ENCODE measurements at places on chromosomes 16 and 17.

GRCh38 chr17:76200354-76200753 is 39.9 kb downstream of the RNF157 start:
- DNase-seq: no peak

- DNase-seq: no peak
Observed at GRCh38 chr16:51430716-51431369, 279.8 kb upstream of the SALL1 start.

DNA sequence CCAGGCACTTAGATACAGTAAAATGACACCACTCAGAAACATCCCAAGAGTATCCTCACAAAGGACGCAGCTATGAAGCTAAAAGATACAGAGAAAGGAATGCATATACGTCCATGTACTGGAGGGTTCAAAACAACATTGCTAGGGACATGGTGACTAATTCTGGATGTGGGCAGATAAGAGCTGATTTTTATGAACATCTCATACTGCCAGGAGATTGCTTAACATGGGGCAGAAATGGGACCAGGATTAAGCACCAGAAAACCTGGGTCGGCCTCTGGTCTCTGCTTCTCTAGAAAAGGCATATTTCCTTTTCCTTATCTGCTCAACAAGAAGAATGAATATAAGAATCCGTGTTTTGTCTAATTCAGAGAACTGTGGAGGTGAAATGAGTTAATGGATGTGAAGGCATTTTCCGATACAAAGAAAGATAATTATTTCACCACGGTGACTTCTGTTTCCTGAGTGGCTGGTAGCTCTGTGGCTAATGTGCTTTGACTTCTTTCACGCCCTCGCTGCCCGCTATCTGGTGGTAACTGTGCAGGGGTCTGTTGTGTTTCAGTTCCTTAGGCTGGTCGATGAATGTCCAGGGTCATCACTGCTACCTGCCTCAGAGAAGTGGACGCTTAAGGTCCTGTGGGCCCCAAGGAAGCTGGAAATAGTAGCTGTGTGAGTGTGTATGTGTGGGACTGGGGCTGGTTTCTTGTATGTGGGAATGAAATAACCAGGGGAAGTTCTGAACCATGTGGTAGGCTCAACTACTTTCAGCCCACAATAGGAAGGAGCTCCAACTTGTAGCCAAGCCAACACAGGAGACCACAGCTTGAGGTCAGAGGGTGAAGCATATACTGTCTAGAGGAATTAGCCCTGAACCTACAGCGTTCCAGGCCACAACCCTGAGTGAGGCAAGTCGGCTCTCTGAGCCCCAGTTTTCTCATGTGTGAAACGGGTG is 15.8 kb upstream of the CCL5 start:
- DNase-seq: no peak

DNA sequence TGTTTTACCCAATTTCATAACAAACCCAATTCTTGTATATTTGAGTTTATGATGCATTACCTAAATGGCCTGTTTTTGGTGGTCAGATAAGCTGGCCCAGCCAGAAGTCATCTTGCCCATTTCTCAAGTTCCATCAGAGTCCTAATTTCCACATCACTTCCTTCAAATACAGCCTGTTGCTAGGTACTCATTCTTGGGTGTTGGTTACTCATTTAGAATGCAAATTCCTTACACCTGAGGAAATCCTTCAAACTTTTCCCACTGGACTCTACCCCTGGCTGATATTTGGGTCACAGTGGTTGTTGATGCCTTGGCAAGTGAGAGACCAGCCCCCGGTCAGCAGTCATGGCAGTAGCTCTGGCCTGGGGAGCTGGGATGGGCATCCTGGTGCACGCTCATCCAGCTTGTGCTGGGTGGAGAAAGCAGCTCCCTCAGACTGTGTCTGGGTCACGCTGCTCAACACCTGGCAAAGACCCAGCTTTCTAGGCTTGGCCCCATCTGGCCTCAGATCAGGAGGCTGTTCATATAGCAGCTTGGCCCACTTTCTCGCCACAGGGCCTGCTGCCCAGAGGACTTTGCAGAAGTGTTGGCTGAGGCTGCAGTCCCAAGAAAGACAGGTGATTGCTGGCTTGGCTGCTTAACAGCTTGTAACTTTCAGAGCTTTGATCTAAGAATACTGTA is 25.8 kb downstream of the WSB1 start:
- no peak for DNase-seq

GRCh38 chr16:22672830-22673210 is 141.1 kb upstream of the HS3ST2 start:
- DNase-seq: no peak

DNA sequence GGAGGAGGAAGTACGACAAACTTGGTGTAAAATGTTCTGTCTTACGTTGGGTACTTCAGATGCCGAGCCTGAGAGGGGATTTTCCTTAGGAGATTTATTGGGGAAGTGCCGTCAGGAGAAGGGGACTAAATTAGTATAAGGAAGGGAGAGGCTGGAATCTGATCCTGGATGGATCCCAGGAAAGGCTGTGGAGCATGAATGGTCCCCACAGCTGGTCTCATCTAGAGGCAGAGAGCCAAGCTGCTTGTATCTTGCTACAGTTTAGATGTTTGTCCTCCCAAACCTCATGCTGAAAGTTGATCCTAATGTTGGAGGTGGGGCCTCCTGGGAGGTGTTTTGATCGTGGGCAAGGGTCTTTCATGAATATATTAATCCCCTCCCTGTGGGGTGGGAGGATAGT is 798.4 kb upstream of the EEF2KMT start:
- DNase-seq: no peak

DNA sequence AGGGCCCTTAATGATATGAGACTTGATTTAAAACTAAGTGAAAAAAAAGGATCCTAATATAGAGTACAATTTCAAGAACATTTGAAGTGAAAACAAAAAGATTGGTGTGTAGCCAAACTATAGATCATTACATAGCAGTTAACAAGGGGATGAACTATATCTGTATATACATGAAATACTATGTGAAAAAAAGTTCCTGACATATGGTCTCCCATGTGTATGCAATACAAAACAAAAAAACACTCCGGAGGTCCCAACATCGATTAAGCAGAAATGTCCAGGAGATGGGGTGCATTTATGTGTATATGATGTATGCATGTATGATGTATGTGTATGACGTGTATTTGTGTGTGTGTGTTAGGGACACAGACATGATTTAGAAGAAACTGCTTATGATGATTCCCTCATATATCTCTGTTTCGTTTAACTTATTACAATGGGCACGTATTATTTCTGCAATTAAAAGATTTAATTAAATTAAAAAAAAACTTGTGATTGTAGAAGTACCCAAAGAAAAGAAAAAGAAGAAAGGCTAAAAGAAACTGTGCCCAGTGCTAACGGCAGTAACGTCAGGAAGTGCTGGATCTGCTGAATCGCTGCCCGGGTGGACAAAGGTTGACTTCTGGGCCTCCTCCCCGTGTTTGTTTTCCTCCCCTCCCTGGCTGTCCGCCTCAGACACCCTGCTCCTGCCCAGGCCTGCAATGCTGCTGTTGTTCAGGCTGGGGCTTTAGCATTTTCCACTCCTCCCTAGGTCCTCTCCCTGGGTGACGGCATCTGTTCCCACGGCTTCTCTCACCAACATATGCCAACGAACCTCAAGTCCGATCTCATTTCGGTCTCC is 36.9 kb downstream of the TBX4 start:
- no peak for DNase-seq

DNA sequence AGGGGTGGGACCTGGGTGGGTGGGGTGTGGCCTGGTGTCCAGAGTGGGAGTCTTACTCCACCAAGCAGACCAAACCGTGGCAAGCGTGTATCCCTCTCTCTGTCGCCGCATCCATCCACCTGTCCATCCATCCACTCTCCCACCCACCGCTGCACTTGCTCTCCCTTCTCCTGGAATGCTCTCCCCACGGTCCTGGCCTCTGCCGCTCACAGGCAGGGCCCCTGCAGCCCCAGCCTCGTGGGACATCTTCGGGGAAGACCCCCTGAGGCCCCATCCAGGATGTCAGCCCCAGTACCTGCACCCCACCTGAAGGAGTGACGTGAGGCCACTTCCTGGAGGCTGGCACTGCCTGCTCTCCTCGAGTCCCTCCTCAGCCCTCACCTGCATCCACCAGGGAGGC is 189.5 kb upstream of the GSE1 start:
- DNase-seq: no peak

DNA sequence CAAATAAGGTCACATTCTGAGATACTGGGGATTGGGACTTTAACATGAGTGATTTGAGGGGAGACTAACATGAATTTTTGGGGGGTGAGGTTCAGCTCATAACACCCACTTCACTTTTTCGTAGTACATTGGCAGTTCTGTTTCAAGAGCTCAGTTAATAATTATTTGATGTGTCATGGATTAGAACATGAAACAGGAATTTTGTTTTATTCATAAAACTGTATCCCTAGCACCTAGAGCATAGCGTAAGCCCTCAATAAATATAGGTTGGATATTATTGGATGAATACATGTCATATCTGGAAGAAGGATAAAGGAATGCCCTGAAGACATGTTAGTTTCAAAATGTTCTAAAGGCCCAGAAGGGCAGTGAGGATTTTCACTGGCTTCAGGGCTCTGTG is 119.8 kb downstream of the PRKCA start:
- no peak for DNase-seq

DNA sequence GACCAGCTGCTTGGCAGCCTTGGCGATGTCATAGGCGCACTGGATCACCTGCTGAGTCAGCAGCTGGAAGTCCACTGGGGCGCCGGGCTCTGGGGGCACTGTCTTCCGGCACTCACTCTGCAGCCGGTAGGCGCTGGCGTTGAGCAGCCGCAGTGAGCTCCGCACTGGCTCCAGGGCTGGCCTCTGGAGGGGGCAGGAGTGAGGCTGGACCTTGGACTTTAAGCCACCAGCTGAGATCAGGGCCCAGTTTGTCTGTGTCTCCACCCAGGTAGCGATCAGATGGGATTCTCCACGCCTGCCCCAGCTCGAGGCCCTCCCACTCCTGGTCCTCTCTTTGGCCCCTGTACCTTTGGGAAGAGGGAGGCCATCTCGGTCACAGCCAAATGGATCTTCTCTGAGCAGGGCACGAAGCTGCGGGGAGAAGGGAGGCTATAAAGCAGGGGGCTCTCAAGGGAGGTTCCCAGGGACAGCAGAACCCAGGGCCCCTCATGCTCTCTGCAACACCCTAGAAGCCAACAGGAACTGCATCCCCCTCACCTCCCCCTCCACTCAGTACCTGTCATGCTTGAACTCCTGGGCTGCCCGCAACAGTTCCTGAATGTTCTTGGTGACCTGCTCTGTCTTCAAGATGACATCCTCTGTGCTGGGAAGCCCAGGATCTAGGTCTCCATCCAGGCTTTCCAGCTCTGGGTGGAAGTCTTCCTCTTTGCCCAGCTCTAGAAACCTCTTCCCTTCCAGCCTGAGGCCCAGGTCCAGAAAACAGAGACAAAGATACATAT is 6.4 kb downstream of the TP53I13 start:
- no peak for DNase-seq

DNA sequence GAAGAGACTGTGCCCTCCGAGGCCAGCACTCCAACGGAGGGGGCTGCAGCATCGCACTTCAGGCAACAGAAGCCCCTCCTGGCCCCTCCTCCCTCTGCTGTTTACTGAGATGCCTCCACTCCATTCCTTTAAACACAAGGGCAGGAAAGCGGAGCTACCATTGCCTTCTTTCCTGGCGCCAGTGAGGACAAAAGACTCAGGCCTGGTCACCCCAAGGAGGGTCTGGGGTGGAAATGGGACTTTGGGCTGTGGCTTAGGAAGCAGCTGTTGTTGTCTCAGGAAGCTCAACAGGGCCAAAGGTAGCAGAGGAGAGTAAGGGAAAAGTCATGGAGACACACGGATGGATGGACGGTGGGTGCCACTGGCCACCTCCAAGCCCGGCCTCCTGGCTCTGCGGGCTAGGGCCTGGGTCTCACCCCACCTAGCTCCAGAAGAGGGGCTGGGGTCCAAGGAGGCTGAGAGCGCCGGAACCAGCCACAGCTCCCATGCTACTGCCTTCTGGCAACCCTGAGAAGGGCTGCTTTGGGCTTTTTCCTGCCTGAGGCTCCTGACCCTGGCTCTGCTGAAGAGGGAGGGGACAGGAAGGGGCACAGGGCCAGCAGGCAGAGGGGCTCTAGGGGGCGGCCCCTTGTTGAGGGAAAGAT is 11.1 kb downstream of the CD300LG start:
- no peak for DNase-seq

- peak; percentile 69 for DNase-seq
Observed at GRCh38 chr17:38868817-38869525, 887 bp upstream of the LASP1 start.

- no peak for DNase-seq
Observed at GRCh38 chr17:40023590-40024292, 8.5 kb downstream of the CSF3 start.

DNA sequence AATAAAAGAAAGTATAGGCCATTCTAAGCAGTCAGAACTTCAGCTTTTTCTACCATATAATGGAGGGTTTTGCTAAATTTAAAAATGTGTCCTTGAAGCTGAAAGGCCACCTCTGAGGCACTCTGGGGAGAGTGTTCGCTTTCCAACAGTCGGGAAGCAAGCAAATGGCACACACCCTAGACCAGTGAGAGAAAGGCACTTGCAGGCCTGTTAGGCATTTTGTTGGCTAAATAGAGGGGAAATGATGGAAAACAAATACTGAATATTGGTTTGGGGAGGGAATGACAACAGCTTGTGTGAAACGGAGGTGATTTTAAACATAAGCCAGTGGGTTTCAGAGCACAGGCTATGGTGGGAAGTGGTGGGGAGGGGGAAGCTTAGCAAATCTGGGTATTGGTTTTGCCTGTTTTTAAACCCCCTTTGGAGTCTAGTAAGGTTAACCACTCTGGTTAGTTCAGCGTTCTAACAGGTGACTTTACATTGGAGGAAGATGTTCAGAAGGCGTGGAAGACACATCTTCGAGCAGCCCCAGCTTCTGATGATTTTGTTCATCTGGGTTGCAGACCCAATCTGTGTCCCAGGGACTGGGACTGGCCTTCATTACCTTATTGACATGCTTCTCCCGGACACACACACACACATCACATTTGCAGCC is 90.5 kb downstream of the PRKCA start:
- DNase-seq: no peak

DNA sequence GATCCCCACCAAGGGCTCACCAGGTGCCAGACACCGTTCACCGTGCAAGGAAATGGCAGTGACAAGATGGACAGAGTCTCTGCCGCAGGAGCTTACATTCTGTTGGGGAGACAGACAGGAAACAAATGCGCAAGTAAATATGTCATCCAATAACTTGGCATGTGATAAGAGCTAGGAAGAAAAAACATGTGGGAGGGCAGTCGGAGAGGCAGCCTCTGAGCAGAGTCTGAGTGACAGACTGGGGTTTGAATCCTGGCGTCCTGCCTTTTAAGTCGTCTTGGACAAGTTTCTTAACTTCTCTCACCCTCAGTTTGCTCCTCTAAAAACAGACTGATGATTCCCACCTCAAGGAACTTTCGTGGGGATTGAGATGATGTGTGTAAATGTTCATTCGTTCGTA is 7.2 kb downstream of the SGSM2 start:
- no peak for DNase-seq

GRCh38 chr16:69942099-69942491 is 9.0 kb upstream of the CLEC18A start:
- no peak for DNase-seq

Data from NCI-H1048 (cell line).